ENCODE measurements at places on chromosomes 2 and 18.

DNA sequence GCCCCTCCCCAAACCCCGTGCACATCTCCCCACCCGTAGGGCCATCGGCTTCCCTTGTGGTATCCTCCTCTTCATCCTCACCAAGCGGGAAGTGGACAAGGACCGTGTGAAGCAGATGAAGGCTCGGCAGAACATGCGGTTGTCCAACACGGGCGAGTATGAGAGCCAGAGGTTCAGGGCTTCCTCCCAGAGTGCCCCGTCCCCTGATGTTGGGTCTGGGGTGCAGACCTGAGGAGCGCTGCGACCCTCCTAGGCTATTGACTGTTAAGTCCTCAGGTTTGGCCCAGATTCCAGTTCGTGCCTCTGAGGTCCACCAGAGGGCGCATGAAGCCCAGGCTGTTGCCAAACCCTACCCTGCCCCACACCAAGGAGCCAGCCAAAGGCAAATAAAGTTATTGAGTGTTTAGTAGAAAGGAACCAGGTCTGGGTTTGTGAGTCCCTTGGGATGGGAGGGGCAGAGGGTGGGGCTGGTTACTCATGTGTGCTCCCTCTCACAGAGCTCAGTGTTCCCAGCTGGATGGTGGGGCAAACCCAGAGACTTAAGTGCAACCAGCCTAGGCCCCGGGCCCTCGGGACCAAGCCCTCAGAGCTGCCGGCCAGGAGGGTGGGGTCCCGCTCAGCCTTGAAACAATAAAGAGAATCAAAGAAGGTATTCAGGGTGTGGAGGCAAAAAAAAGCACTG lies 2.4 kb downstream of the PNKD start:
- DNase-seq: peak; percentile 89

- DNase-seq: no peak
These were observed 49.2 kb downstream of the PIKFYVE start for GRCh38 chr2:208315081-208315788.

- no peak for DNase-seq
These were observed 238.6 kb downstream of the C1D start for GRCh38 chr2:67824186-67824585.

DNA sequence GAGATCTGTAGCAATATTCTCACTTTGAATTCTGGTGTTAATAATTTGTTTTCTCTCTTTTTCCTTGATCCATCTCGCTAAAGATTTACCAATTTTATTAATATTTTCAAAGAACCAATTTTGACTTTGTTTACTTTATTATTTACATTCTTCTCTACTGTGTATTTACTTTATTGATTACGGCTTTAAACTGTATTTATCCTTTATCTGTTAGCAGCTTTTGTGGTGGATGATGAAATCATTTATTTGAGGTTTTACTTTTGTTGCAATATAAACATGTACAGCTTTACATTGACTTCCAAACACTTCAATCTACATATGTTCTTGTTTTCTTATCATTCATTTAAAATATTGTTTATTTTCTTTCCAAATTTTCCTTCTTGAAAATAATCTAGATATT lies 719.9 kb downstream of the ADCYAP1 start:
- DNase-seq: no peak

- DNase-seq: no peak
These were observed 64.5 kb downstream of the TTC32 start for GRCh38 chr2:19837235-19837766.

DNA sequence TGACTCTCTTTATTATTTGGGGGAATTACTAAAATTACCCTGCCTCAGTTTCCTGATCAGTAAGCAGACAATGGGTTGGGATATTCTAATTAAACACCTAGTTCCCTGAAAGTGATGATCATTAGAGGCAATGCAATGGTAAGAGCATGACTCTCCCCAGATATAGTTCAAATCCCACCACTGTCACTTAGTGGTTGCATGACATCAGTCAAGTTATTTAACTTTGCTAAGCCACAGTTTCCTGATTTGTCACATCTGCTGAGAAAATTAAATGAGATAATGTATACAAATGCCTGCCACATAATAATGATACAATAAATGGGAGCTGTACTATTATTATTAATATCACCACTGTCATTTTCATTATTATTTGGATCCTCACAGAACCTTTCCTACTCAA lies 29.9 kb downstream of the ZEB2 start:
- no peak for DNase-seq

GRCh38 chr2:24878341-24878740 lies 41.7 kb downstream of the ADCY3 start:
- DNase-seq: no peak

DNA sequence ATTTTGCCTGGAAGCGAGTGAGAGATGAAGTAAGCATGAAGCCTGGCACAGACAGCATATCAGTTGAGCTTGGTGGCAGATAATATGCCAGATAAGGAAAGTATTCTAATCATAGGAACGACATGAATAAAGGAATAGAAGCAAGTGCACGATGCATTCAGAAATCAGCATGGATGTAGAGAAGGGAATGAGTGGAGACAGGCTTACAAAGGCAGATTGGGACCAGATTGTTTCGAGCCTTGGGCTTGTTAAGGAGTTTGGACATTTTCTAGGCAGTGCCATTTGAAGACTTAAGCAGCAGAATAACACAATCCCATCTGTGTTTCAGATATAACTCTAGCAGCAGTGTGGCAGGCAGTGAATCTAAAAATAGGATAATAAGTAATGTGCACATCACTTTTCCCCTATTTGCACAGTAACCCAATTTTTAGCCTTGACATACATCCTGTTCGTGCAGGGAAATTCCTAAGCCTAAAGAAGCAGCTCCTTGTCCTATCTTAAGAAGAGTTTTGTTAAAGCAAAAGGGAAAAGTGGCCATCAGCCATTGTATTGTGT lies 450.2 kb downstream of the PLCL1 start:
- DNase-seq: no peak

- DNase-seq: no peak
These were observed 117.4 kb upstream of the RPRM start for GRCh38 chr2:153595939-153596338.

DNA sequence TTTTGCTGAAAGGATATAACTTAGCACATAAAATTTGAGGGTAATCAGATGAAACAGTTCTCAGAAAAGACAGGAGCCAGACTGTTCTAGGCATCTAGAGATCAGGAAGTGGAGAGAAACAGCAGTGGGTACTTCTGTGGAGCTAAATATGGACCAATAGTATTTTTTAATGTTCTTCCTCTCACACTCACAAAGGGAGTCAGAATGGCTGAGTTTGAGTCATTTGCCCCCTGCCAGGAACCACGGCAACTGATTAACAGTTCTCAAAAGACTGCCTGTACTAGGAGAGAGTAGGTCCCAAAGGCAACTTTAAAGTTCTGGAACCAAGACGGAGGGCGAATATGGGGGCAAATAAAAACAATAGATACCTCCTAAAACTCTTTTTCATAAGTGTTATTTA lies 107.5 kb downstream of the GULP1 start:
- no peak for DNase-seq

DNA sequence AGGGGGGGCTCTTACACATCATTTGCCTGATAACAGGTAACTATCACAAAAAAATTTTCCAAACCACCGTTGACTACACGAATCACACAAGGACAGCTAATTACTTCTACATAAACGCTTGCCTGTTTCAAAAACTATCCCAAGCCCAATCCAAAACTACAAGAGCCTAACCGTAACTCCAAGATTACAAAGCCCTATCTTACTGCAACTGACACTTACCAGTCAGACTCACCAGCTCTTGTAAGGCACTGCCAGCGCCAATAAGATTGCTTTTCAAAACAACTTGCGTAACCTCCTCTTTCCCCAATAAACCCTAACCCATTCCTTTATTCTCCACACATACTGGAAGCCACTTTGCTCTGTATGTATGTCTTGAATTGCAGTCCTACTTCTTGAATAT lies 148.4 kb downstream of the NBAS start:
- DNase-seq: no peak

GRCh38 chr18:8036551-8036950 lies 469.4 kb downstream of the PTPRM start:
- no peak for DNase-seq

- DNase-seq: no peak
These were observed 332.9 kb downstream of the CDH2 start for GRCh38 chr18:27843783-27844777.

- DNase-seq: no peak
These were observed 208.4 kb downstream of the ZNF407 start for GRCh38 chr18:74806073-74806472.

DNA sequence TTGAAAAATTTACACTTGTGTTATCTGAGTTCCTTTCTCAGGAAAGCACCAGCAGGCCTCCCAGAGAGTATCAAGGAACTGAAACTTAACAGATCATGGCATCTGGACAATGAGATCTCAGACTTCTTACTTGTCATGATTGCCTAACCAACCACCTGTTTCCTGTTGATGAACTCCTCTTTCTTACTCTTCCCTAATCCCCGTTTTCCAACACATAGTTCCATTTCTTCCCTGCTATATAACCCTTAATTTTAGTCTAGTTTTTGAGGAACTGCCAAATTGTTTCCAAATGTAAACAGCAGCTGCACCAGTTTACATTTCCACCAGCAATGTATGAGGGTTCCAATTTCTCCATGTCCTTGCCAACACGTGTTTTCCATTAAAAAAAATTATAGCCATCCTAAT lies 6.1 kb upstream of the FAM171B start:
- DNase-seq: no peak

DNA sequence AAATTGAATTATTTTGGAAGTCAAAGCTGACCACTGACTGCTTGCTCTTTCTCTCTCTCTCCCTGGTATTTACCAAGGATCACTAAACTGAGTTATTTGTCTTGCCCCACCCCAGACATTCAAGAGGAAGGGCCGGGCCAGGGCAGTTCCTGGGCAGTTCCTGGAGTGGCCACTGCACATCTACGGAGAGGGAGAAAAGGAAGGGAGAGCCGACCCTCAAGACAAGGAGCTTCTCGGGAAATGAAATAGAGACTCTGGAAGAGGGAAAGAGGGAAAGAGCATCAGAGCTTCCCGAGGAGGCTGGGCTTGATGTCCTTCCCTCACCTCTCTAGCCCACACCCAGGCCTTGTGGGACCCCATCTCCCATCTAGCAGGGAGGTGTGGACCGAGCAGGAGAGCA lies 83.1 kb downstream of the SEPTIN10 start:
- DNase-seq: no peak

DNA sequence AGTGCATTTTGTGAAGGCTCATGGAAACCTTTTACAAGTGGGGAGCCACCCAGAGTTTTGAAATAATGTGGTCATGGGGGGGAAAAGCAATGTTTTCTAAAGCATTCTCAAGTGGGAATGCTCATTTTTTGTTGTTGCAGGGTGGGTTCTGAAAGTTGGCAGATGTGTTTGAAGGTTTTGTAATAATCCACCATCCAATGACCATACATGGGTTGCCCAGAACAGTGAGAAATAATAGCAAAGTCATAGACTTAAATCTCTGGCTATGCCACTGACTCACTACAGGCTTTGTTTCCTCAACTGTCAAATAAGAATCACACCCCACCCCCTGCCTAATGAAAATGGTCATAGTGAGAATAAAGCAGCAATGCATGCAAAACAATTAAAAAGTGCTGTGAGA lies 2.9 kb downstream of the DSG3 start:
- DNase-seq: no peak

DNA sequence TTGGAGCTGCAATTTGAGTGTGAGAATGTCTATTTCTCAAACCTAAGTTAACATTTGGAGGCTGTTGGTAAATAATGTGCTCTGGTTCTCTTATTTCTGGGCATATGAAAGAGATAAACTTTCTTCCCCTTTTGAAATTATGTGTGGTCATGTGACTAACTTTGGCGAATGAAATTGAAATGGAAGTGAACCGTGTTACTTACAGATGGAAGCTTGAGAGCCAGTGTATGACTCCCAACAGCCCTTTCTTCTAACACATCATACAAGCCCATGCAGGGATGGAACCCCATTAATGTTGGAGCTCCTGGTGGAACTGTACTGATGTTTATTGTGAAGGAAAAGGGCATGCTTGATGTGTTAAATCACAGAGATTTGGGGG lies 725.8 kb downstream of the TSN start:
- no peak for DNase-seq

DNA sequence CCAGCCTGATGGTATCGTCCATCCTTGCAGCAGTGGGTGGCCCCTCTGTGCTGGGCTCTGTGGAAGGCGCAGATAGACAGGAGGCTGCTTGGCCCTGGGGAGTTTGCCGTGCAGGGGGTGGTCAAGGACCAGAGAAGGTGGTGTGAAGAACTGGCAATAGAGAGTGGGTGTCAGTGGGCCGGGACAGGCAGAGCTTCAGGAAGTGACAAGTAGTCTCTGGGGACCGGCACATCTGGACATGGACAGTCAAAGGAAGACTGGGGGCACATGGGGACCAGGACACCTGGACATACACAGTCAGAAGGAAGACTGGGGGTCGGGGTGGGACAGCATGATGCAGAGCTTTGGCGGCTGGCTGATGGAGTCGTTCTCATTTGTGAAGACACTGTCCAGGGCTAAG lies 335.9 kb downstream of the AGAP1 start:
- no peak for DNase-seq

- DNase-seq: no peak
These were observed 170.1 kb upstream of the REV1 start for GRCh38 chr2:99659874-99660273.

- no peak for DNase-seq
These were observed 70.6 kb downstream of the MGAT5 start for GRCh38 chr2:134324430-134324829.

All from femur (tissue), 1 donor.